ENCODE measurements at places on chromosomes 16 and 17.

GRCh38 chr17:66949501-66949900, 15.0 kb upstream of the CACNG4 start:
- no peak for DNase-seq

- DNase-seq = no peak
Observed at GRCh38 chr16:69428652-69429051, 4.2 kb downstream of the CYB5B start.

DNA sequence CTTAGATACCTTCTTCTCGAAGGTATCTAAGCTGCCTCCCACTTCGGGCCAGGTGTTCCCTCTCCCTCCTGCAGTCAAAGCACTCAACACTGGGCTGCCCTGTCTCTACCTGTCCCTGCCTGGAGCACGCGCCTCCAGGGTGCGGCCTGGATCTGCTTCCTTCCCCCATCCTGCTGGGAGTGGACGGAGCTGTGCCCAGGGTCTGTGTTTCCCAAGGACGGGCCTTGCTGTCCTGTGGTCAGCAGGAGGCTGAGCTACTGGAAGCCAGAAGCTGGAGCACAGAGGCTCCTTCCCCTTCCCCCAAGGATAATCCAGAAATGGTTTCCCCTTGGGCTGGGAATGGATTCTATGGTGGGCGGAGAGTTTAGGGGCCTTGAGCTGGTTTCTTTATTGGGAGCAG, 16.7 kb downstream of the LLGL2 start:
- no peak for DNase-seq

- DNase-seq = no peak
Observed at GRCh38 chr17:44915862-44916780, 821 bp upstream of the GFAP start.

- DNase-seq = no peak
Observed at GRCh38 chr17:39487946-39488345, 26.7 kb downstream of the CDK12 start.

GRCh38 chr16:35862242-35862641, 2402.8 kb downstream of the TP53TG3F start:
- DNase-seq = no peak

GRCh38 chr16:53911513-53911912, 207.6 kb downstream of the FTO start:
- DNase-seq = no peak

DNA sequence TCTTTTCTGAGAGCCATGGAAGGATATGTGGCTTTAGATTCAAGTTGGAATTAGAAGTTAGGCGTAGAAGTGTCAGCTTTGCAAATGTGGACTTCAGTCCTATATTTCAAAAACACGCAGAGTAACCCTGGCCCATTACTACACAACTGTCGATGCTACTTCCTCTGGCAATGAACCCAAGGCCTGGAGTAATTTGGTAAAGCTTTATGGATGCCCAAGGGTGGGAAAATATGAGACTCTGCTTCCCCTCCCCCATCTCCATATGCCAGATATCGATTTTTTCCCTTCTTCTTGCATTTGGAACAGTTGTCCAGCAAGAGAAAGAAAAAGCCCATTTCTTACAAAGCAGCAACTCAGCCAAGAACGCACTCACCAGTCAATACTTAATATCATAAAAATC, 2.9 kb upstream of the MAP1LC3B start:
- no peak for DNase-seq

GRCh38 chr17:37118366-37119137, 169.8 kb downstream of the AATF start:
- DNase-seq = no peak

GRCh38 chr17:79566251-79566955, 44.4 kb downstream of the RBFOX3 start:
- no peak for DNase-seq

- no peak for DNase-seq
Observed at GRCh38 chr16:56517206-56517605, 2.6 kb downstream of the BBS2 start.

DNA sequence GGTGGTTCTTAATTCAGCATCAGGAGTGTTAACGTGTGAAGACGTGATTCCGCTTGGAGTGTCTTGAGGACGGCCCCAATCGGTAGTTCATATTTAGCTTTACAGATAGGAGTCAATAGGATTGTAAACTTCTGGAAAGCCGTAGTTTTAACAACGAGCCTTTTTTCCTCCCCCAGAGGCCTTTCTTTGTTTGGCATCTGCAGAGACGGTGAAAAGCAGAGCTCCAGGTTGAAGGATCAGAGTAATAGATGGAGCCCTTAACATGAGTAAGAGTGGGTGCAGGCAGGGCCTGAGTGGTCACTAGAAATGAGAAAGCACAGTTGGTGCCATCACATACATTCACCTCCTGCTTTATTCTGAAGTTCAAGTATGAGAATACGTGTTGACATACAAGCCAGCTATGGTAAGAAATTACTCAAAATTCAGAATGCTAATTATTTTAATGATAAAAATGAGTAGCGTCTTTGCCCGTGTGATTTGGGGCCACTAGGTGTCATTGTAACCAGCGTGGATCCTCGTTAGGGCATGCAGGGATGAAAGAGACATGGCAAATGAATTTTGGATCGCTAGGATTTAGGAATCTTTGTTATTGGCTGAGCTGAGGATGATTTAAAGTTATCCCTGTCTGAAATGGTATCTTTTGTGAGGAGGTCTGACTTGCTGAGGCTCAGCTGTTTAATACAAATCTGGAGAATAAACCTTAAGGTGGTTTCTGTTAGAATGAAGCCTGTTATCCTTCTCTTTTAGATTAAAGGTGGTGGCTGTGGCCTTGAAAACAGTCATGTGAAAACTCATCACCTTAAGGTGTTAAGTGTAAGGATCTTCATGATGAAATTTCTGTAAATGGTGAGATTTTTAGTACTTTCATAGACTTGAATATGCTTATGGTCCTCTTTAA, 18.6 kb downstream of the PRCD start:
- peak; percentile 44 for DNase-seq

DNA sequence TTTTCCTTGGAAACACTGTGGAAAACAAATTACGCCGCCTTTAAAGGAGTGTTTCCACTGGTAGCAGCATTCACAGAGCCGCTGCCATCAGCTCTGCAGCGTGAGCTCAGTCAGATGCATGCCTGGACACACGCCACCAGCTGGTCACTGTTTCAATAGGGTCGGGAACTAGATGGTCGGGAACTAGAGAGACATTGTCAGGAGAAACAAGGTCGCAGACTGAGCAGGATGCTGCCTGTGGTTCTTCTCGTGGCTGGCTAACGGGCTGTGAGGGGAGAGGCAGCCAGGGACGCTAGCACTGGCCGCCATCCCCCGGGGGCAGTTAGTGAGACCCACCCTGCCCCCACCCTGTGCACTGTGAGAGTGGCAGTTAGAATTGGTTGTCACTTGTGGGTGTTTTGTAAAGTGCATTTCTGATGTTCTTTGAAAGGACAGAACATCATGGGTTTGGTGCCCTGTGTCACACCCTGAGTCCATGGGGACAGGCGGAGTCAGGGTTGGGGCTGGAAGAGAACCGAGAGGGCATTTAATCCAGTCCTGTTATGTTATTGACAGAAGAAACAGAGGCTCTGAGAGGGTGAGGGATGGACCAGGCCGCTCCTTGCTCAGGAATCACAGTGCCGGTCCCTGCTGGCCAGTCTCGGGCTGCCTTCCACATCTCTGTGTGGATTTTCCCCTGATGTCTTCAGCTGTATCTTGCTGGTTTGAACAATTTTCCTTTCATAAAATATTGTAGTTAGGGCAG, 86.3 kb downstream of the SPECC1 start:
- no peak for DNase-seq

- DNase-seq = no peak
Observed at GRCh38 chr16:30837904-30838303, 50.9 kb upstream of the ZNF629 start.

GRCh38 chr17:8797621-8798175, 1.5 kb downstream of the MFSD6L start:
- DNase-seq = no peak

GRCh38 chr17:81553616-81554181, 1.5 kb upstream of the FAAP100 start:
- no peak for DNase-seq

DNA sequence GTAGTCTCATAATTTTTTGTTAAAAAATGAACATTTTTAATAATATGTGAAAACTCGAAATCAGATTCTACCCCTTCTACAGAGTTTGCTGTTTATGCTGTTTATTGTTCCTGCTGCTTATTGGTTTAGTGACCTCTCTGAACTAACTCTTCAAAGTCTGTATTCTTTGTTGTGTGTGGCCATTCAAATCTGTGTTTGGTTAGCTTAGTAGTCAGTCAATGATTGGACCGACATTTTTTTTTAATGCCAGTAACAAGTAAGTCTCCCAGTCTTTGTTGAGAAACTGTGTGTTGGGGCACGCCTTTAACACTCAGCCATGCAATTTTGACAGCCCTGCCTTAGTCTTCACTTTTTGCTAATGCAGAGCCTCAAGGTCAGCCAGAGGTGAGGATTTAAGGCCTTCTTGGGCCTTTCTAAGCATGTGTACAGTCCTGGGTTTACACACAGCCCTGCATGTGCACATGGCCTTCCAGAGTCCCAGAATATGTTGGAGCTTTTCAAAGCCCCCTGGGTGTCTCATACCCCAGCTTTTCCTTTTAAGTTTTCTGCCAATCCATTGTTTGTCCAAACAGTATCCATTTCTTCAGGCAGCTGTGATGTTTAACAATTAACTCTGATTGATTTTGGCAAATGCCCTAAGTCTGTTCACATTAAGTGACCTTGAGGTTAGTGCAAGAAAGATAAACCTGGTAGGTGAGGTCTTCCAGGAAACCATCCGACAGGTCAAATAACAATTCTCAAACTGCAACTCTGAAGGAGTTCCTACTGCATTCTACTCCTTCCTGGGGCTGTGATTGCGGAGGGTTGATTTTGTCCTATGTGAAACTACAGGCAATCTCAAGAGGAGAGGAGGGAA, 389.3 kb downstream of the PMP22 start:
- no peak for DNase-seq

GRCh38 chr17:38911081-38911730, 14.2 kb upstream of the LASP1NB start:
- no peak for DNase-seq

DNA sequence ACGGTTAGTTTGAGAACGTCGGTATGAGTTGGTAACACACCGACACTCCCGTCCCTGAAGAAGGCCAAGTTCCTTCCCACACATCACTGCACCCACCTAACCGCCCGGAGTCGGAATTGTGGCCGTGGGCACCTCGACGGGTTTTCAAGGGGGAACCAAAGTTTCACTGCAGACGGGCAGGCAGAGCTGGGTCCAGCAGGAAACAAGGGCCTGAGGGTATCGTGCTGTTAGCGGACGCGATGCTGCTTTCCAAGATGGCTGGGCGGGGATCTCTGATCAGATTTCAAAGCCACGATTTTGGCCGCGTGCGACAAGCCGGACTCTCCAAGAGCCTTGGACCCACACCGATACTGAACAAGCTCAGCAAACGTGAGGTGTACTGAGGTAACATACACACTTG, 82.3 kb upstream of the DOC2B start:
- DNase-seq = no peak

DNA sequence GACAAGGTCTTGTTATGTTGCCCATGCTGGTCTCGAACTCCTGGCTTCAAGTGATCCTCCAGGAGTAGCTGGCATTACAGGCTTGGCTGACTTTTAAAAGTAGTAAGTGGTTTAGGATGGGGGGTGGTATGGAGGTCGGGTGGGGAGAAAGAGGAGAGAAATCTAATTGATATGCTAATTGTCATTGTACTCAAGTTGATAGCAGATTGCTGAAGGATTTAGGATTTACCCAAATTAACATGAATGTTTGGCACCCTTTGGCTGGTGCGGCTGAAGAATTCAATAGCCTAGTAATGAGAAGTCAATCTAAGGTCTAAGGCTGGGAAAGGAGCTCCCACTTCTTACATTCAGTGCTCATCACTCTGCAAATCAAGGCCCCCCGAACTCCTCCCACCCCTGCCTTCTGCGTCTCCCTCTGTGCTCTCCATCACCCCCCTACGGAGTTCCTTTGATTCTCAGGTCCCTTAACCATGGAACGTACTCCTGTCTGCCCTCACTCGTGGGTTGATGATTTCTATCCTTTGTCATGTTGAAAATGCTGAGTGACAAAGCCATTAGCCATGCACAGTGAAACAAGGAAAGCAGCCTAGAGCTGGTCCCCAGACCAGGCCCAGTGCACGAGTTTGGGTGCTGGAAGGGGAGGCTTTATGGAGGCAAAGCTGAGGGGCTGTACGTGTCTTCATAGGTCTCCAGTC, 17.3 kb downstream of the CDH13 start:
- no peak for DNase-seq

DNA sequence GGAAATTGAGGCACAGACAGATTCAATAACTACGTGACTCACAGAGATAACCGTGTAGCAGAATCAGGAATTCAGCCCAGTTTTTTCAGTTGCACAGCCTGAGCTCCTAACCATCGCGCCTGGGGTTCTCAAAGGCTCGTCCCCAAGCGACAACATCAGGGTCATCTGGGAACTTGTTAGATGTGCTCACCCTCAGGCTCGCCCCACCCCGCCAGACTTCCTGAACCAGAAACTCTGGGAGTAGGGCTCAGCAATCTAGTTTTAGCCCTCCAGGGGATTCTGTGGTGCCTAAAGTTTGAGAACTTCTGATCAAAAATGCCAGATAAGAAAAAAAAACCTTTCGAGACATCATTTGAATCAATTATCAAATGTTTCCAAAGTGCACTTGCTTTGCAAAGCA, 559.8 kb downstream of the WWOX start:
- no peak for DNase-seq

DNA sequence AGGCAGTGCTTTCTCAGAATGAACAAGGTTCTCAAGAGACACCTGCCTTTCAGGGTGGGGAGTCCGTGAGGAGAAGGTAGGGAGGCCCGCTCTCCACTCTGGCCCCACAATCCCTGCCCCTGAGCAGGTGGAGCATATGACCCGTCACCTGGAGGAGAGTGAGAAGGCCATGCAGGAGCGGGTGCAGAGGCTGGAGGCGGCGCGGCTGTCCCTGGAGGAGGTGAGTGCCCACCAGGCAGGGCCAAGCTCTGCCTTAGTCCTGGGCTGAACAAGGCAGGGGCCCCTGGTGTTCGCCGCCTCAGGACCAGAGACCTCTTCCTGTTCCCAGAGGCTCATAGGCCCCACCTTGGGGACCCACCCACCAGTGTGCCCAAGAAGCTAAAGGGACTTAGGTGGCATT, 2.5 kb upstream of the RAC3 start:
- DNase-seq = no peak

DNA sequence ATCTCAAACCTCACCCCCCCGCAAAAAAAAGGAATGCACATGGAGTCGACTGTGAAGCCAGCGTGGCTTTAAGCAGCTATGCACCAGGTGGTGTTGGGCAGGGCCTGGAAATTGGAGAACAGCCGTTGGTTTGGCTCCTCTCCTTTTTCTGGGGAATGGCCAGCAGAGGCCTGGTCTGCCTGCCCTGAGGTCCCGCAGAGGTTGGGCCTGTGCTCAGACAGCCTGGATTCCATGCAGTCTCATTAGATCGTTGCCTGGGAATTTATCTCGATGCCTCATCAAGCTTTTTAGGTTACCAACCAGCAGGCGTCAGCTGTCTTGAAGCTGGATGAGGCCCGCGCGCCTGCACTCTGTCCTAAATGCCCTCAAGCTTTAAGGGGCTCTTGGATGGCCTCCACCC, 9.8 kb downstream of the SLC12A3 start:
- DNase-seq = no peak

DNA sequence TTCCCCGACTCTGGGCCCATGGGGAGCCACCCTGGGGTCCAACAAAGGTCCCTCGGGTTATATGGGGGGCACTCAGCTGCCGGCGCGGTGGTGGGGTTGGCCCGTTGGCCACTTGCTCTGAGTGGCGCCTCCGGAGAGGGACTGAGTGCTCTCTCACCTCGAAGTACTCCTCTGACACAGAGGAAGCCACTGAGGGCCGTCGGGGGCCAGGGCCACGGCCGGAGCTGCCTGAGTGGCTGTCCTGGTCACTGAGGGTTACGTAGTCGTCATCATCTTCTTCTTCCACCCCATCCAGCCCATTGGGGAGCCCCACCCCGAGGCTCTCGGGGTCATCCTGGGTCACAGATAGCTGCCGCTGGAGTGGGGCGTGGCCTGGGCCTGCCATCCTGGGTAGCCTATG, 25.7 kb downstream of the SLC5A10 start:
- DNase-seq = no peak

Data from B cell (primary cell).